ENCODE measurements at places on chromosomes 5 and 9.

- no peak for ATAC-seq
These were observed 138.1 kb downstream of the TMEM167A start for GRCh38 chr5:82938901-82939725.

- ATAC-seq: no peak
These were observed 17.0 kb downstream of the BTNL8 start for GRCh38 chr5:180915924-180916323.

- no peak for ATAC-seq
These were observed 10.6 kb downstream of the DDX46 start for GRCh38 chr5:134769206-134769605.

DNA sequence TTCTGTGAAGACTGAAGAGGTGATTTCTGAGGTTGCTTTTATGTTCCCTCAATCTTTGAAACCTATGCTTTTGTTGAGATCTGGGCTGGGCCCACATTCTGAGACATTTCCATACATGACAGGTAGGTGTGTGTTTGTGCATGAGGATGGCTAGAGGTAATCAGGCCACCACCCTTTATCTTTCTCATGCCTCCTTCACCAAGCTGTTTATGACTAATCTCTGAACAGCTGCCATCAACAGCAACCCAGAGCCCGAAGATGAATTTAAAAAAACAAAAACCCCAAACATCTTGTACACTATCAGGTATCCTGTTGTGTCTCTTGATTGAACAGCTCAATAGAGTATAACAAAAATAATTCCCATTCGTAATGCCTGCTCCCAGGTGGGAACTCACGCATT lies 12.6 kb upstream of the C5orf46 start:
- no peak for ATAC-seq

DNA sequence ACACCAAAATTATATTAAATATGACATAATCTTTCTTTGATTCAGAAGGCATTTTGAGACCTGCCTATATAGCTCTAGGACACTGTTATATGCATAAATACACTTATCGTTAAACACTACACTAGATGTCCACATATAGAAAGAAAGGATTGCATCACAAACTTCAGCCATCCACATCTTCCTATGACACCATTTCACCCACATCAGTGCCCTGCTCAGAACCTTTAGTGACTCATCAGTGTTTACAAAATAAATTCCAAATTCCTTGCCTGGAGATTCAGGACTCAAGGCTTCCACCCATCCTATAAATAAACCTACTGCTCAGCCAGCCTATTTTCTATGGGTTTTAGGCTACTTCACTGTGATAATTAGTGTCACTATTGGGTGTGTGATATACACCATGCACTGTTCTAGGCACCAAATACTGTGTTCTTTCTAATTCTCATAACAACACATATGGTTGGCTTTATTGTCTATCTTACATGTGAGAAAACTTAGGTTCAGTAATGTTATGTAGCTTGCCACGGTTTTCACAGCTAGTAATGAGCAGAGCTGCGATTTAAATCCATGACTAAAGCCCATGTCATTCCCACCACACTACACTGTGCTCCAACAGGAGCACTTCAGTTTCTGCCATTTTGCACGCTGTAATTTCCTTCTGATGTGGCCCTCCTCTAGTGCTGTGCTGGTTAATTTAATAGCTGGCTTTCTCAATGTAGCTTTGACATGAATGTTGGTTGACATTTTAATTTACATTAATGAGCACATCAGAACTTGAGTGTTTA lies 103.3 kb downstream of the SREK1 start:
- no peak for ATAC-seq

DNA sequence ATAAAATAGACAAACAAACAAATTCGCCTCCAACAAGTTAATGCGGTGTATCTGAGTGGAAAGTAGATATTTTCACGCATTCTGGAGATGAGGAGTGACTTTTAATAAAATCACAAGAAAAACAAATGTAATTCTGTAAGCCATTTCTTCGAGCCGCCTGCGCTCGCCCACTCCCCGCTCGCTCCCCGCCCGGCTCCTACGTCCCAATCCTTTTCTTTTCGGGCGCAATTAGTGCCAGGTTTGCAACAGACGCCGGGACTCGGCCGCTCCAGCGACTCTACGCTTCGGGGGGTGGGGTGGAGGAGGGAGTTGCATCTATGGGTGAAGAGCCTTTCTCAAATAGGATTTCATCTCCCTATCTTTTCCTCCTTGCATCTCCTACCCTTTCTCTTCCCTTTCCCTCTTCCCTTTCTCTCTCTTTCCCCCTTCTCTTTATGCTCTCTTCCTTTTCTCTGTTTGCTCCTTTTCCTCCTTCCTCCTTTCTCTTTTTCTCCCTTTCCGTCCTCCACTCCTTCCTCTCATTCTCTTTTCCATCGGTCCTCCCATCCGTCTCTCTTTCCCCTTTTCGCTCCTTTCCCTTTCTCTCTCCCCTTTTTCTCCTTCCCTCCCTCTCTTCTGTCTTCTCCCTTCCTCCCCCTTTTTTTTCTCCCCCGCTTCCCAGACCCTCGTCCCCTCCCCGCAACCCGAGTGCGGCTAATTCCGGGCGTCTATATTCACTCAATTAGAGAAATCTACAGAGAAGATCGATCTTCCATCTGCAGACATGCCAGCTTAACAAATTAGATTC lies 6.1 kb upstream of the OTP start:
- ATAC-seq: no peak

- no peak for ATAC-seq
These were observed 179.6 kb upstream of the POU5F2 start for GRCh38 chr5:93921001-93921400.

- no peak for ATAC-seq
These were observed 1603.4 kb downstream of the MAT2B start for GRCh38 chr5:165108809-165109208.
